CD4-positive, alpha-beta T cell treated with Interferon alpha-2 for 1 hour (primary cell): ENCODE measurements at places on chromosomes 16 and 17.

DNA sequence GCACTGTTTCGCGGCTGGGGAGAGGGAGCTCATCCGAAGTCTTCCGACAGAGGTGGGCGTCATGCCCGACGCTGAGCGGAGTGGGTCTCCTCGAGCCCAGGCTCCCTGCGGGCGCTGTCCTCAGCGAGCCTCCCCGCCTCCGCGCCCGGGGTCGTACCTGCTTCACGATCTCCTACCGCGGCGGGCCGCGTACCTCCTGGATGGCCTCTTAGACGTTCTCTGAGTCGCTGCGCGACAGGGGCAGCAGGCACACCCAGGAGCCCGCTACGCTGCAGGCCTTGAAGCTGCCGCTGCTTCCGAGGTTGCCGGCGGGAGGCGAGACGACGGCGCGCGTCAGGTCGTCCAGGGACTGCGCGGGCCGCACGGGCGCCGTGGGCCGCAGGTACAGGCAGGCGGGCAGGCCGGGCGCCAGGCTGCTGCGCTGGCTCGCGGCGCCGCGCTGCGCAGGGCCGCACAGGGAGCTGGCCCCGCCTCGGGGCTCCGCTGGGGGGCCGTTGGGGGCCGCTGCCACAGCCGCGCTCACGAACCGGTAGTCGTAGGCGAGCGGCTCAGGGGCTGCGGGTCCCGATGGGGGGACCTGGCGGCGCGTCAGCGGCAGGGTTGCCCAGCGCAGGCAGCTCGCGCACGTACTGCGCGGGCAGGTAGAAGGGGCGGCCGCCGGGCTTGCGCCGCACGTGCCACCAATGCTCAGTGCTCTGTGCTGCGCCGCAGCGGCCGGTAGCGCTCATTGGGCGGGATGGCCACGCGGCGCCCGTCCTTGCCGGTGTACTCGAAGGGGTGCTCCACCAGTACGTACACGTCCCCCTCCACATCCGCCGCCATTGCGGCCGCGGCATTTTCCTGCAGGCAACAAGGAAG lies 116.4 kb upstream of the SMURF2 start:
- DNase-seq = no peak

- DNase-seq = no peak
Measured at GRCh38 chr16:17171250-17172143, 299.3 kb downstream of the XYLT1 start.

DNA sequence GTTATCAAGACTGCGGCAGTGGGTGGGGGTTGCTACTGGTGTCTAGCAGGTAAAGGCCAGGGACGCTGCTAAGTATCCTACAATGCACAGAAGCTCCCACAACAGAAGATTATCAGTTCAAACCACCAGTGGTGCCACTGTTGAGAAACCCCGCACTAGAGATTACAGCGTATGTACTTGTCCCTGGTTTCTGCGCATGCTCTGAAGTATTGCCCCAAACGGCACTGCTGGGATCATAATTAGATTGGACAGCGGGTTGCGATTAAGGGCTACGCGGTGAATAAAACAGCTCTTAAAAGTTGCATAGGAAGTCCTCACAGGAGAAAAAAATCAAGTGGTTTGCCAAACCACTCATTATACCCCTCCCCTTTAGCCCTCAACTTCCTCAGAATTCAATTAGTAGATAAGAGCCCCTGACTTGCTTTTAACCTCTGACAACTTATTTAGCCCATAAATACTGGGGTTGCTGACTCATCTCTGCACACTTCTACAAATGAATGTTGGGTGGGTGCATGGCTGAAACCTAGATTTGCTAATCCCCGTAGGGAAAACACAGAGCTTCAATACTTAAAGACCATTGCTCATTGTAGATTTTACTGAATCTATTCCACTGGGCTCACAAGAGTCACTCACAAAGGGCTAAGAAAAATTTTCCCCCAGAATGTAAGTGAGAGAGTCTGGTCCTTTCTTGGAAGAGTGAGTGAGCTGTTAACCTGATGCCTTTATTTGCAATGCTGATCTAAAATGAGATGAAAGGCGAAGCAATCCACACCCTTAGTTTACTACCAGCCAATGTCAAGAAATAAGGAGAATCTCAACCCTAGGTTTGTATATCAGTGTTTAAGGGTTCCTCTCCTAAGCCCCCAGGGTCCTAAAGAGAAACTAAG lies 91.8 kb downstream of the RGS9 start:
- DNase-seq = peak; percentile 57

GRCh38 chr16:48534601-48535340 lies 75.2 kb downstream of the N4BP1 start:
- DNase-seq = no peak

DNA sequence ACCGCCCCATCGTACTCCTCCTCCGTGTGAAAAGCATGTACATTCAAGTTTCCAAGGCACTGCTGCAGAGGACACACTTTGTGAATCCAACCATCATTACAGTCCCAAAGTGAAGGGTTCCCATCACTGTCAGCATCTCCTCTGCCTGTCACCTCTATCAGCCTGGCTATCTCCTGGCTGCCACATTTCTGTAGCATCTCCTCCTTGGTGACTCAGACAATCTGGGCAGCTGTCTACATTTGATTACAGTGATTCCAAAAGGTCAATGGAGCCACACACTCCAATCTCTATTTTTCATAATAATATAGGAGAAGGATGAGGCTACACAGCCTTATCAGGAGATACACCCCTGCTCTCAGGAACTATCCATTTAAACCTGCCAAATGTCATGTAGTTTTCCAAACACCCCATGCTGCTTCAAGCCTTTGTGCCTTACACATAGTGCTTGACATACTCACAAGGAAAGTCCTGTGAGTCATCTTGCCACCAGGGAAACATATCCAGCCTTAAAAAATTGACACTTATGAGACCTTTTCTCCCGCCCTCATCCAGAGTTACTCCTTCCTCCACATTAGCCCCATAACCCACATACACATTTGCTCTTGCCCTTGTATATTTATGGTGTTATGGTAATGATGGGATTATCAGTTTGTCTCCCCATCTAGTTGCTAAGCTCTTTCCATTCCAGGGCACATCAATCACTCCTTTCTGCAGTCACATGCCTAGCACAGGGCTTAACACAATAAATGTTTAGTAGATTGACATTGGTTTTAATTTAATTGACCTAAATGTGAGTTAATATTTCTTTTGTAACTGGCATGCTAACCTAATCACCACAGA lies 250.1 kb upstream of the CDH5 start:
- DNase-seq = no peak
